ENCODE measurements at places on chromosomes 7 and 10.
A peak's percentile ranks its signal among the peaks of the same experiment; 100 is the strongest.

DNA sequence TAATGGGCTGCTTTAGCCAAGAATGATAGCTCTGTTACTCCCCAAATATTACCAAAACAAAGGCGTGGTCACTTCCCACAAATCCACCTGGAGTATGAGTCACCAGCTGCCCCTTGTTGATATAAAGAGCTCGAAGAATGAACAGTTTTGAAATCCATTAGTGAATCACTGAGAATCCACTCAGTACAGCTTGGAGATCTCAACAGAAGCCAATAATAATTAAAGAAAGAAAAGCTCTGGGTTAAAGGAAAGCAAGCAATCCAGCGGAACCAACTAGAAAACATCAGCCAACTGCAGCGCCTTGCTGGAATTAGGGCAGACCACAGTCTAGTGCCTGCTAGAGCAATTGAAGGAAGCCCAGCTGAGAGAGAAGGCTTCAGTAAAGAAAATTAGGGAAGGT lies 576.0 kb upstream of the C7orf33 start:
- DNase-seq = no peak

DNA sequence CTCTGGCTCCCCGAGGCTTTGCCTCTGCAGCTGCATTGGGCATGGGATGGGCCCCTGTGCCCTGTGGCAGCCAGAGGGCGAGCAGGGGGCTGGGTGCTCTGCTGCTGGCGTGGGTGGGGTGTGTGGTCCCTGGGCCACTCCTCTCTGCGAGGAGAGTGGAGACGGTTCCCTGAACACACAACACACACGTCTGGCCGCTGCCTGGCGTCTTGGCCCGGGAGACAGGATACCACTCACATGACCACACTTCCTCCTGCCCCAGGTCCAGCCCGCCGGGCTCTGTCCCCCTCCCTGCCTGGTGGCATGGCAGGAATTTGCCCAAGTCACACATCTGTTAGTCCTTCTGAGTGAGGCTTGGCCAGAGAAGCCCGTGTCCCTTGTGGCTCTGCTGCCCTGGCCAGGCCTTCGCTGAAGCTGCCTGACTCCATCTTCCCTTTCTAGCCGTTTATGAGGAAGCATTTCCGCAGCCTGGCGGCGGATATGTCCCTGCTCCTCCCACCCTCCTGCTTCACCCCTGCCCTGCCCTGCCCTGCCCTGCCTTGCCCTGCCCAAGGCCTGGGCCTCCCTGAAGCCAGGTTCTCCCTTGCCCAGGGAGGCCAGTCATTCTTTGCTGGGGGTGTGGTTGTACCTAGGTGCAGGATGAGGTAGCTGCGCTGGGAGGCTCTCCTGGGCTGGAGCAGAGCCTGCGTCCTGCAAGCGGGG lies 3.0 kb downstream of the BRI3 start:
- peak; percentile 75 for DNase-seq

- peak; percentile 76 for DNase-seq
Measured at GRCh38 chr10:3655528-3655927, 129.5 kb downstream of the KLF6 start.

DNA sequence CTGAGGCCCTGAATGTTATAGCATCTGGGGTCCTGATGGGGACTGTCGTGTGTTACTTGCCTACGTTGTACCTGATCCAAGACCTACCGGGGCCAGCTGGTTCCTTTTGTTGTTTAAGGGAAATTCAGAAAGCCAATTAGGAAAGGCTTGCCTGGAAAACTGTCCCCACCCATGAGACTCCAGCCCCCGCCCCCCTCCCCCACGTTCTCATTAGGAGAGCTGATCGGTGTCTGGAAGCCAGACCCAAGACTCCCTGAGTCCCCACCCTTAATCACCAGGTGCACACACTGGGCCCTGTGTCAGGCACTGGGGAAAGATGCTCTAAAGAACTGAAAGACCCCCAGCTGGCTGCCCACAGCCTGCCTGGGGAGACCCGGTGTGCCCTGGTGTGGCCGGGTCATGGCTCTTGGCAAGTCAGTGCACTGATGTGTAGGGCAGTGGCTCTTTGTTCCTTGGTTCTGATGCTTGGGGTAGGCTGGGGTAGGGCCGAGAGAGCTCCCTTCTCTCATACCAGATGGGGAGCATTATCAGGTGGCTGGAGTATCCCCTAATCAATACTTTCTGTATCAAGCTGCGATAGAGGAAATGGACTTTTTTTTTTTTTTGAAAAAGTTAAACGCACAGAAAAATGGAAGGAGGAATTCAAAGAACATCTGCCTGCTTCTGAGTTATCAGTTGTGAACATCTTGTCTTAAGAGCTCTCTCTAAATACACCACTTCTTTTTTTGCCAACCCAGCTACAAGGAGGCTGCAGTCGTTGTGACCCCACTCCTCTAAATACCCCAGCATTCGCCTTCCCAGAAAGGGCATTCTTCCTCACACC lies 16.9 kb downstream of the TSPAN15 start:
- DNase-seq = no peak

GRCh38 chr10:114526126-114526503 lies 121.8 kb upstream of the AFAP1L2 start:
- DNase-seq = no peak

DNA sequence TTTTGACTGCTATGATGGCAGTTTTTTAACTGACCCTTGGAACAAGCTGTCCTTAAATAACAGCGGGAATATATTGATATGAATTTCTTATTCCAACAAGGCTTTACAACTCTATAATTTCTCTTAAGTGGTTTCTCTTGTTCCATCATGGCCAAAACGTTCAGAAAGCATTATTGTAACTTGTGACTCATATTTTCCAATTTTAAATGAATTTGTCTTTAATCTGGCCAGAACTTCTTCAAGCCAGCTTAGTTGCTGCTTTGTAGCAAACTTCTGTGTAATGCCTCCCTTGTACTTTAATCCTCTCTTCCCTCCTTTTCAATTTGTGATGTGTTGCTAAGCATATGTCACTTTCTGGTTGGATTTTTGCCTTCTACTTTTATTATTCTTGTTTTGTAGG lies 271.9 kb downstream of the KIF20B start:
- DNase-seq = peak; percentile 46
